MG63 (cell line): ENCODE measurements at places on chromosomes 4 and X.

GRCh38 chrX:40108162-40108958, 10.6 kb upstream of the BCOR start:
- peak; percentile 86 for DNase-seq

DNA sequence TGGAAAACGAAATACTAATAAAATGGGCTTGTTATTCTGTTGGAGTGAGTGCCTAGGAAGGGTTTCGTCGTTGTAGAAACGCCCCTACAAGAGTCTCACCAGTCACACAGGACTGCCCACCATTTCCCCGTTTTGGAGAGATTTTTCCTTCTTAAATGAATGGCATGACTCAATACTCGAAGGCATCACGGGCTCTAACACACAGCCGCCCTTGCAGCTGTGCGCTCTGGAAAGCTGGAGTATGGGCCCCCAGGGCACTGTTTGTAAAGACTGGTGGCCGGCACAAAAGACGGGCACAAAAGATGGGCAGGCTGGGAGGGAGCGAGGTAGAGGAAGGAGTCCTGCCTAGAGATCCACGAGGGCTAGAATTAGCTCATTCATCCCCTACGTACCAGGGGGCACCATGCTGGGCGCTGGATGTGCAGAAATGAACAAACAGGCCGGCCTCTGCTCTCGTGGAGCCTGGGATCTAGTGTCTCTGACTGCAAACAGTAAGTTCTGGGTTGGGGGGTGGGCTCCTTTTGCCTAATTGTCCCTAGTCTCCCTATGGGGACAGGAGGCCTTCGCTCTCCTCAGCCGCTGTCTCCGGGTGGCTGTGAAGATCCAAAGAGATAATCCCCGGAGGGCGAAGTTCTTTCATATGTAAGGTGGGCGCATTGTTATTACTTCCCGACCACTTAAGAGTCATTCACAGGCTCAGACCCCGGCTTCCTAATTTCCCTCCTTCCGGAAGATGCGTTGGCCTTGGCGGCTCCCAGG, 1.0 kb upstream of the SFRP2 start:
- DNase-seq, result no peak

DNA sequence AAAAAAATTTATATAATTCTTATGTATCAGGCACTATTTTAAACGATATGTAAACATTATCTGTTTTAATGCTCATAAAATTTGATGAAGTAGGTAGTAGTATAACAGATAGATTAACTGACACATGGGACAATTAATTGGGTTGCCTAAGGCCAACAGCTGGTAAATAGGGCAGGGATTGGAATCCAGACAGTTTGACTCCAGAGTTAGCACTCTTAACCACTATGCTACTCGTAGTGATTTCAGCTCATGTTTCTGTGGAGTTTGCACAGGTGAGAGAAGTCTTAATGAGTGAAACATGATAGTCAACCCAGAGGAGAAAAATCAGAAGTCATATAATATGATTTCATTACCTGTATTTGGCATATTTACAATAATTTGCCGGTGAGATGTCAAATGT, 126.0 kb upstream of the WDFY3 start:
- no peak for DNase-seq

GRCh38 chr4:109263721-109264120, 38.7 kb downstream of the COL25A1 start:
- DNase-seq, result no peak

DNA sequence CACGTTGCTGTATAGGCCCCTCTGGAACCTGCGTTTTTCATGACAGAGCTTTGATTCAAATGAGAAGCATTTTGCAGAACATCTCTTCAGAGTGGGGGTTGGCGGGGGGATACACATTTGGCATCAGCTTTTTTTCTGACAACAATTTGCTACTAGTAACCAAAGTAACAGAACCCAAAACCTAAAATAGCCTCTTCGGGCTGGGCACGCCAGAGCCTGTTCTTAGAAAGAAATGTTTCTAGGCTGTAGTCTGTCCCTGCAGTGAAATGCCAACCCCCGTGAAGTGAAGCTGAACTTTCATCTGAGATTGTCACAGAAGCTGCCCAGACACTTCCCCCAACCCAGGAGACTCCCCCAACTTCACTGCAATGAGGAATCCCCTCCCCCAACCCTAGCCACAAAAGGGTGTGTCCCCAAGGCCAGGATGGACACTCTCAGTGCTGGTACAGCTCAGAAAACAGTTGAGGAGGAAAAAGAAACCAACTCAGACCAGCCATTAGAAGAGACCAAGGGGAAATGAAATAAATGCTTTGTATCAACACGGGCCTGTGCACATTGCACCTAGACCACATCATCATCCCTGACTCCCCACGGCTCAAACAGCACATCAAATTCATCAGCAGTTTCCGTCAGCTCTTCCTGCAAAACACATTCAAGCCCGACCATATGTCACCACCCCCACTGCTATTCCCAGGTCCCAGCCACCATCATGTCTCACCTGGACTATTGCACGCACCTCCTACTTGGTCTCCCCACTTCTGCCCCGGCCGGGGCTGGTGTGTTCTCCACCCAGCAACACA, 8.4 kb upstream of the MAN2B2 start:
- DNase-seq, result no peak

DNA sequence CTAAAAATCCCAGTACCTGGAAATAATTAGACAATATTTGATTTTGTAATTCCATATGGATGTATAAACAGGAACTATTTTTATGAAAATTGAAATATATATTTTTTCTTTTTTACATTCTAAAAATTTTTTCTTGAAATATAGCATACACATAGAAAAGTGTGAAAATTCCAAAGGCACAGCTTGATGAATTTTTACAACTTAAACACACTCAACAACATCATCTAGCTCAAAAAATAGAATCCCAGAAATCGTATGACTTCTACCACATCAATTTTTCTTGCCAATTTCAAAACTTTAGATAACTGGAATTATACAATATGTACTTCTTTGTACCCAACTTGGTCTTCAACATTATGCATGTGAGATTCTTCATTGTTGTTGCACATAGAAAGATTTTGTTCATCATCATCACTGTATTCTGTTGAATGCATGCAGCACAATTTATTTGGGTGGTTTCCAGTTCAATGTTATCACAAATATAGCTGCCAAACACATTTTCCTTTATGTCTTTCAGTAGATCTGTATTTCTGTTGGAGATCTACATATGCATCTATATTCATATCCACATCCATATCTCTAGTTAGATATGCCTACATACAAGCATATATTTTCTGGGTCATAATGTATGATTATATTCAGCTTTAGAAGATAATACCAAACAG, 340.7 kb upstream of the SLIT2 start:
- no peak for DNase-seq

DNA sequence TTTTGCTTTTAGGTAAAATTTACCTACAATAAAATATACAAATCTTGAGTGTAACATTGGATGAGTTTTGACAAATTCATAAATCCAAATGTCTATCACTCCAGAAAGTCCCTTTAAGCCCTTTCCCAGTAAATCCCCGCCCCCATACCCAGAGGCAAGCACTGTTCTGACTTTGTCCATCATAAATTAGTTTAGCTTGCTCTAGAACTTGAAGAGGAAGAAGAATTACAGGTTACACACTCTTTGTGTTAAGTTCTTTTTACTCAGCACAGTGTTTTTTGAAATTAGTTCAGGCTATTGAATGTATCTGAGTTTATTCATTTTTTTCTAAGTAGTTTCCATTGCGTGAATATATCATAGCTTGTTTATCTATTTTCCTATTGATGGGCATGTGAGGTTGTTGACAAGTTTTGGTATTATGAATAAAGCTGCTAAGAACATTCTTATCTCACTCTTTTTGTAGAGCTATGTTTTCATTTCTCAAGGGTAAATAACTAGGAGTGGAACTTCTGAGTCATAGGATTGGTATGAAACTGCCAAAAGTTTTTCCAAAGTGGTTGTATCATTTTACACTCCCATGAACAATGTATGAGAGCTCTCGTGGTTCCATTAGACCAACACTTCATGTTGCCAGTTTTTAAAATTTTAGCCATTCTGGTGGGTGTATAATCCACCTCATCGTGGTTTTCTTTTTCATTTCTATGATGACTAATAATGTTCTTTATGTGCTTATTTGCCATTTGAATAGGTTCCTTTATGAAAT, 22.4 kb upstream of the HPSE start:
- no peak for DNase-seq

DNA sequence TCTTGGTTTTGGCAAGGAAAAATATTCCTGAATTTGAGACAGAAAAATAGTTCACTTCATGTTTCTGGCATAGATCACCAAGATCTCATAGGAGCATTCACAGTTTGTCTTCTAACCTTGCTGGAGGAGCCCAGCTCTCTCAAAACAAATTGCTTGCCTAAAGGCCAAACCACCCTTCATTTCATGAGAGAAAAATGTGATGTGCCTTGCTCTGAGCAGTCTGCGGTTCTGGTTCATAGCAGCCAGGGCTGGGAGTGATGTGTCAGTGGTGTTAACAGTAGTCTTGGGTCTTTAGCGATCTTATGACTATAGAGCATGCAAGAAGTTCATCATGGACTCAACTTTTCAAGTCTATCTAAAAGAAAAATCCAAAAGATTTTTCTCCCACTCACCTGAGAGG, 183.3 kb downstream of the DCLK2 start:
- DNase-seq, result no peak

- DNase-seq, result peak; percentile 19
Measured at GRCh38 chrX:10450229-10450958, 170.0 kb downstream of the MID1 start.

DNA sequence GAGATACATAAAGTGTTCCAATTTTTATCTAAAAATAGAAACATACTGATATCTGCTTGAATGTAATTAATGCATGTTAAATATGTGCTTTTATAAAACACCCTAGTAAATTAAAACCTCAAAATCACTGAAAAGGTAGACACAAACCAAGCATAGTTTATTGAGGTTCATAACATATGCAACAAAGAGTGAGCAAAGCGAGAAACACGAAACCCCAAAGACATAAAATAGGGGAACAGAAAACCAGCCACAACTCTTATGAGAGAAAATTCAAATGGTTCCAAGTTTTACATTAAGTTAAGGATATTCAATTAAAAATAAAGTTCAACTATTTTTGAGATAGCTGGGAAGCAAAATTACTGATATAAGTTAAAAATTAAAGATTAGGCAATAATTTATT, 336.4 kb upstream of the AGA start:
- DNase-seq, result no peak

DNA sequence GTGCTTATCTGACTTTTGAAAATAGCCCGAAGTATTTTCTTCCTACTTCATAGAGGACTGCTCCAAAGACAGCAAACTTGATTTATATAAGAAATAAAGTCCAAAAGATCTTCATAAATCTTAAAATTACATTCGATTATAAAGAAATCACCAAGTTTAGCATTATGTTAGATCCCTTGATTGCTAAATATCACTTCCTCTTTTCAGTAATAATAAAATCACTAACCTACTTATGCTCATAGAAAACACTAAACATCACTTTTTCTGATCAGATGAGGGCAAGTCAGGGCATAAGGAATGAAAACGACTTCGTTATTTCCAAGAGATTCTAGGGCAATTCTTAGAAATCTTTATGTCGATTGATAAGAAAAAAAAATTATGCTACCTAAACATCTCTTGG, 32.0 kb downstream of the DYNLT3 start:
- DNase-seq, result no peak

DNA sequence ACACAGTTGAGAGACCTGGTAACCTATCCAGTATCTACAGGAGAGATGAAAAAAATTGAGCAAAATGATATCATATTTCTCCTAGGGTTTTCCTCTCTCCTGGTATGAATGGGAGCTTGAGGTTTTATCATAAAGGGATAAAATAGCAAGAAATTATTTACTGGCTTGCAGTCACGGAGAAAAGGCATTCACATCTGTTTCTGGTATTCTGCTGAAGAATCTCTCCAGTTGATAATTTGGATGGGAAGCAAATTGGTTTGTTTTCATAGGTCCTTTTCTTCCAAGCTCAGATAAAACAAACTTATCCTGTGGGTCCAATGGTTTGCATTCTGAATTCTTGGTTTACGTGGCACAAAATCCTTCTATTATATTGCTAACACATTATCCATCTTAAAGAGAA, 83.1 kb upstream of the GYPA start:
- no peak for DNase-seq

DNA sequence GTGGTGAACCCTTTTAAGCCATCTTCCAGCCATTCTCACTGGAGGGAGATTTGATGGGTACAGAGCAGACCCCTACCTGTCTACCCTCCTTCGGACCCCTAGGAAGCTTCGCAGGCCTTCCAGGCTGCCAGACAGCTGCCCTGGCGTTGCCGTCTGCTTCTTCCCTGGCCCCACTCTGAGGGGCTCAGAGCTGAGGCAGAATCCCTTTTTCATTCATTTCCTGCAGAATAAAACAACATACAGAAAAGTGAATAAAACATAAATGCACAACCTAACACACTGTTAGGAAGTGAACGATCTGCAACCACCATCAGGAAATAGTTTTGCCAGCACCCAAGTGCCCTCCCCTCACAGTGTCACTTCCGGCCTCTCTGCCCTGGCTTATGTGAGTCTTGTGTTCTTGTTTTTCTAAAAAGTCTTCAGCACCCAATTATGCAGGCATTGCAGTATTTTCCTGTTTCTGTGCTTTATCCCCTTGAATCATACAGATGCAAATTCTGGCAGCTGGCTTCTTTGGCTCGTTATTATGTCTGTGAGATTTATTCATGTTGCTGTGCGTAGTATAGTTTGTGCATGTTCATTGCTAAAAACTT, 5.6 kb upstream of the ADD1 start:
- DNase-seq, result no peak

GRCh38 chr4:71830-72229, 18.7 kb downstream of the ZNF595 start:
- no peak for DNase-seq

DNA sequence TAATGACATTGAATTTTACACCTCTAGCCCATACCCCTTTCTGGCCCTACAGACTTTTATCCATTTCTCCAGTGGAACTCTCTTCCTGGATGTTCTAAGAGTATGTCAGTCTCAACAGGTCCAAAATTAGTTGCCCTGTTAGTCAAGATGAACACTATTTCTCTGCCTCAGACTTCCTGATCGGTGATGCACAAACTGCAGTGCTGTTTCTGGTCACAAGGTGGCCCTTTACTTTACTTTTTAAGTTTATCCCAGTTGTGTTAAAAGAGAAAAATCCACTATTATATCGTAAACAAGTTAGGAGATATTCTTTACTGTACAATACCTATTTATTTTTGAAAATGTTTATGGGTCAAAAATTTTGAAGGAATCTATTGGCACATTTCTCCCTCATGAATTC, 13.1 kb downstream of the TCEAL7 start:
- peak; percentile 13 for DNase-seq

GRCh38 chrX:112731793-112732192, 52.1 kb upstream of the LHFPL1 start:
- DNase-seq, result no peak

DNA sequence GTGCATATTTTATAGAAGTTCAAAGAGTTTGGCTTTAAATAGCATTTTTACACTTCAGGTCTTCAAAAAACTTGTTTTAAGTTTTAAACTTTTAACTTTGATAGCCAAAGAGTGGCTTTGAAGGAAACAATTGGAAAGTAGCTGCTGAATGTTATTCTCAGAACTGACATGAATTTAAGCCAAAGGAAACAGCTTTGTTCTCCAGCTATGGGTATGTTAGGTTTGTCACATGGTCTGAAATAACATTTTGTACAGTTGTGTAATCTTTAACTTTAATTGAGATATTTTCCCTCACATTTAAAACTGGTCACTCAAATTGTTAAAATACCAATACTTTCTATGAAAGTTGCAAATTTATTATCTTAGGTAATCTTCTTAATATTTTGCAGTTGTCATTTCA, 564.7 kb downstream of the IL15 start:
- DNase-seq, result no peak

- DNase-seq, result no peak
Measured at GRCh38 chrX:154717824-154718223, 33.1 kb downstream of the GAB3 start.
